T-helper 17 cell (primary cell): ENCODE measurements at places on chromosomes 4 and X.

DNA sequence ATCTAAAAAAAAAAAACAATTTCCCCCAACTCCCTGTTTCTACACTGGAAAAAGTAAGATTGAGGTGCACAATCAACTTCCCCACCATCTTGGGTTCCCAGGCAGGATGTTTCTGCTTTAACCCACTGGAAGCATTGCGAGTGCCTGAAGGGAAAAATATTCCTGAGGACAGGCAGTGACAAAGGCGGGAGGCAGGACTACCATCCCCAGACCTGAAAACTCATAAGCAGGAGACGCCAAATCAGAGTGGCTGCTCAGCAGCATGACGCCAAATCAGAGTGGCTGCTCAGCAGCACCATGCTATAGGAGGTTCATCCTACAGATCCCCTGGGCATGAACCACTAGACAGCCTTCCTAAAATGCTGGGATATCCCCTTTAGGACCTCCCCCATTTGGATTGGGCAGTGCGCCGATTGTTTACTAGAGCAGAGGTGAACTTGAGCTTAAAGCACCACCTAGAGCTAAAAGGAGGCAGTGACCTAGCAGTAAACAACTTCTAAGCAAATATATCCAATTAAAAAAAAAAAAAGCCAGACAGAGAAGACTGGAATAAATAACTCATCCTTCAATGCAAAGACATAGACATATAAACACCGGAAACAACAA, 35.0 kb upstream of the GK start:
- DNase-seq, result no peak

DNA sequence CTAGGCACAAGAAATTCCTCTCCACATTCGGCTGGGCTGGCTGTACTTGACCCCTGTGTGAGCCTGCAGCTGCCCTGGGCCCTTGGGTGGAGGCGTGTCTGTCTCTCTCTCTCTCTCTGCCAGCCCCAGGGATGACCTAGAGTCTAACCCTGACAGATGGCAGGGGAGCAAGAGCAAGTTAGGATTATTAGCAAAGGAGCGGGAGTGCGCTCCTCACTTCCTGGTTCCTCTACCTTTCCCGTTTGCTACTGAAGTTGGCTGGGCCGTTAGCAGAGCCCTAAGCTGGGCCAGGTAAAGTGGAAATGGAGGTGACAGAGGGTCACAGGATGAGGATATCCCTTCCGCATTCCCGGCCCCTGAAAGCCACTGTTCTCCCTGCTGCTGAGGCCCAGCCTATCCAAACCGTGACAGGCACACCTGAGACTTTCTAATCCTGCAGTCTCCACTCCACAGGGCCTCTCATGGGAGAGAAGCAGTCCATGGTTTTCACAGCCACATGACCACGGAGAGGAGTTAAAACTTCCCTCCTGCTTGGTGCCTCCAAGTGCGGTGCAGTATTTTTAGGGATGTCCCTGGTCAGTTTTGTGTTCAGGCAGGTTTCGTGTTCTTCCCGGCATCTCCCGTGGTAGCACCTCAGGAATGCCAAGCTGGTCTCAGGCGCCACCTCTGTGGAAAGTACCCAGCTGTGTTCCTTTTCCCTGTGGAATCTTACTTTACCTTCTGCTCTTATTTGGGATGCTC, 79.3 kb downstream of the CLDN22 start:
- DNase-seq, result no peak

DNA sequence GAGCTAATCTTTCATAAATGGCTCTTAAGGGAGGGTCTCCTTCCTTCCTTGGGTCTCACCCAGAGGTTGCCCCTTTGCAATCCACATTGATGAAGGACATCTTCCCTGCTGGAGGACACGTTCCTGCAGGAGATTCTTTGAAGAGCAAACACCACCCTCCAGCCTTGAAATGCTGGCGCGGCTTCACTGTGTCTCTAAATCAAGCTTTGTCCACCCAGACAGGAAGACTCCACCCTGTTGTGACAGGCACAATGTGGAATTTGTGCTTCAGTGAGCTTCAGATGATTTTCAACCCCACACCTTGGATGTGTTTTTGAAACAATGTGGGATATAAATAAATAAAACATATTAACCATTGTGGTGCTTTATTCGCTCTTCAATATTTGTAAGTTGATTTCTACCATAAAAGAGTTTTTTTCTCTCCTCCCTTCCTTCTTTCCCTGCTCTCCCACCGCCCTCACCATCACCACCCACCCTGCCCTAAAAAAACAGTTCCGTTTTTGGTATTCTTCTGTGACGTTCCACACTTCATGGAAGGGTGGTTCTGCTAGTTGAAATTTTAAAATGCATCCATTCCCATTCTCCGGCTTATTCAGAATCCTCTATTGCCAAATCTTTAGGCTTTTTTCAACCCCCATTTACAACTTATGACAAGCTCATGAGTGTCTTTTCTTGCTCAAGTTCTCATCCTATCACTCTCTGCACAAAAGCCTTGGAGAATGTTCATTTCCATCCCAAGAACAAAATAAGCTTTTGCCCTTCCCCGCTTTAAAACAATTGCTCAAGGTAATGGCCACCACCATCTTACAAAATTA, 264.3 kb downstream of the RAPGEF2 start:
- no peak for DNase-seq

DNA sequence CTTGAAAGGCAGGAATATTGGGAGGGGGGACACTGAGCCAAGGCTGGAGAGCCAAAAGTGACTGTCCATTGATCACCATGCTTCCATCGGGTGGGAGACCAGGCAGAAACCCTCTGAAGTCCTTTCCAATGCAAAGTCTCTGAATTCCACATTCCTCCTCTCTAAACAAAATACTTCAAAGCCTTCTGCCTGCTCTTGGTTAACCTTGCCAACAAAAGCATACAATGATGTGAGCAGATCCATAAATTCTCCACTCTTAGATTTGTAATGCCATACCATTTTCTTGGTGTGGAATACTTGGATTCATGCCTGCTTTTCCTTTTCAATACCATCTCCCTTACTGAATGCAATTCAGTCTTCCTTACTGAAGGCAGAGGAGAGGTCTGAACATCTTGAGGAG, 74.1 kb upstream of the FAM9B start:
- DNase-seq, result no peak

DNA sequence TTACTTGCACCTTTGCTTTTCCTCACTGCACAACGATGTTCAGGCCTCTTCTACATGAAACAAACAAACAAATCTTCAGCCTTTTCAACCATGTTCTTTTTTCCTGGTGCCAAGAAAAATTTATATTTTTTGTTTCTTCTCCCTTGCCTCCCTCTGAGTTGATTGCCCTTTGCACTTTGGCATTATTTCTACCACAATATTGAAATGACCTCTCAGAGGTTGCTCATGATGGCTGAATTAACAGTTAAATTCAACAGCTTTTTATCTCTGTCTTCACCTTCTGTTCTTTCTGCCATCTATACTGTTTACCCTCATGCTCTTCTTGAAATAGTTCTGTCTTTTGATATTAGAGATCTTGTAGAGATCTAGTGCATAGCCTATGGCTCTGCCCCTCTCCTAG, 308.9 kb downstream of the ARHGAP24 start:
- no peak for DNase-seq
